Stimulated activated CD8-positive, alpha-beta memory T cell treated with anti-CD3 and anti-CD28 coated beads, Interleukin-7, amount 100 ng/mL, for 48 hours (primary cell): ENCODE measurements at places on chromosomes 2 and 18.

- DNase-seq, result no peak
Observed at GRCh38 chr2:222336442-222336841, 37.6 kb upstream of the PAX3 start.

DNA sequence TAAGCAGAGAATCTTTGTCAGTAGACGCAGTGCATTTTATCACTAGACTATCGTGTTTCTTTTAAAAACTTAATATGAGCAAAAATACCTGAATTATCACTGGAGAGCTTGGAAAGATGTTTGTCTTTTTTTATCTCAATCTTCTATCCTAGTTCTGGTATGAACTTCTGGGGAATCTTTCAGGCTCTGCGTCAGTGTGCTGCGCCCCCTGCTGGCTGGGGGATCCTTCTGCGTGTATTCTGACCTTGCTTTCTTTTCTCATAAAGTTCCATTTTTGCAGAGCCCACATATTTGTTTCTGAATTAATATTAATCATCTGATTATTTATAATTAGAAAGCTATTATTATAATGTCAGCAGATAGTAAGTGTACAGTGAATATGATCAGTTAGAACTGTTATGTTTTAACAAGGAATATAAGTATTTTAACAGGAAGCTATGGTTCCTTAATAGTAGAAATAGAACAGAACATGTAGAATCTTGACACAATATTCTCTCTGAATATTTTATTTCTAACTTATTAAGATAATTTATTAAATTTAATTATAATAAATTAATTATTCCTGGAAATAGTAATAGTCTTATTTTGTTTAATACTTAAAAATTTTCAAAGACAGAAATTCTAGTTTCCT, 945.0 kb upstream of the CRIM1 start:
- peak; percentile 13 for DNase-seq

- DNase-seq, result peak; percentile 84
Observed at GRCh38 chr18:50878345-50879301, at the start of gene ME2. TSS of gene ME2 (plus strand) at chr18:50879118. CDS start at chr18:50895821, 16,703 bp downstream.

- DNase-seq, result no peak
Observed at GRCh38 chr2:100383306-100383705, 34.2 kb downstream of the CHST10 start.

- DNase-seq, result no peak
Observed at GRCh38 chr2:45713136-45713535, 61.7 kb downstream of the PRKCE start.

- no peak for DNase-seq
Observed at GRCh38 chr2:64447317-64448040, 6.5 kb upstream of the LGALSL start.

GRCh38 chr2:122421775-122422174, 666.3 kb downstream of the TSN start:
- no peak for DNase-seq

- DNase-seq, result no peak
Observed at GRCh38 chr2:46079985-46080560, 217.1 kb upstream of the EPAS1 start.

DNA sequence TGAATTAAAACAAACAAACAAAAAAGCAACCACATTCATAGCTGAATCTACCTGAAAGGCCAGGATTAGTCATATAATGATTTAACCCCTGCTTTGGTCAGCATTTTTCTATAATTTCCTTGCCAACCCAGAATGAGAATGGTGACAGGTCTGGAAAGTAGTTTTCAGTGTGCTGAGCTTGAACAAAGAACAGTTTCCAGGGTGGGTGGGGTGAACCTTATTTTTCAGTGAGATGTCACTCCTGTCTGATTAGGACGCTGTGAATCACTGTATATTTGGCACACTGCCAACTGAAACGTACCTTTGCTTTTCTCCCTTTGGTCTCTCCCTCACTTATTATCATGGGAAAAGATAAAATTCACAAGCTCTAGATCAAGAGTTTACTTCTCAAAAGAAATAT, 35.0 kb upstream of the DSC1 start:
- DNase-seq, result no peak

DNA sequence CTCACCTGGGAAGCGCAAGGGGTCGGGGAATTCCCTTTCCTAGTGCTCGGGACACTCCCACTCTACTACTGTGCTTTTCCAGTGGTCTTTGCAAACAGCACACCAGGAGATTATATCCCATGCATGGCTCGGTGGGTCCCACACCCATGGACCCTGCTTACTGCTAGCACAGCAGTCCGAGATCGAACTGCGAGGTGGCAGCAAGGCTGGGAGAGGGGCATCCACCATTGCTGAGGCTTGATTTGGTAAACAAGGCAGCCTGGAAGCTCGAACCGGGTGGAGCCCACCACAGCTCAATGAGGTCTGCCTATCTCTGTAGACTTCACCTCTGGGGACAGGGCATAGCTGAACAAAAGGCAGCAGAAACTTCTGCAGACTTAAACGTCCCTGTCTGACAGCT, 64.7 kb upstream of the CRACDL start:
- no peak for DNase-seq

DNA sequence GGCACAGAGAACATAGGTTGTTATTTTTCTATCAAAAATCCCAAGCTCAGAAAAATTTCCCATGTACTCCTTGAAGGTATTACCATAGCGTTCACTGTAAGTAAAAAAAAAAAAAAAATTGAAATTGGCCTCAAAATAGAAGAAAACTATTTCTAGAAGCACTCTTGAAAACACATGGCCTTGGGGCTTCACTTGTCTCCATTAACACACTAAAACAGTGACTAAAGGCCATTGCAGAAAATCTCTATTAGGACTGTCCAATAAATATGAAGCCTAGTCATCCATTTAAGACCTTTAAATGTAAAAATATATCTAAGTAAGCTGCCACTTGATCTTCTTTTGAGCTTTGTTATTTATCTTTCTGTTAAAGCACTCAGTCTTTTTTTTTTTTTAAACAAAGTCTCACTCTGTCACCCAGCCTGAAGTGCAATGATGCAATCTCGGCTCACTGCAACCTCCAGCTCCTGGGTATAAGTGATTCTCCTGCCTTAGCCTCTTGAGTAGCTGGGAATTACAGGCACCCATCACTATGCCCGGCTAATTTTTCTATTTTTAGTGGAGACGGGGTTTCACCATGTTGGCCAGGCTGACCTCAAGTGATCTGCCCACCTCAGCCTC, 35.8 kb downstream of the CCDC68 start:
- DNase-seq, result no peak

- DNase-seq, result no peak
Observed at GRCh38 chr2:151919786-151920185, 91.6 kb upstream of the ARL5A start.

DNA sequence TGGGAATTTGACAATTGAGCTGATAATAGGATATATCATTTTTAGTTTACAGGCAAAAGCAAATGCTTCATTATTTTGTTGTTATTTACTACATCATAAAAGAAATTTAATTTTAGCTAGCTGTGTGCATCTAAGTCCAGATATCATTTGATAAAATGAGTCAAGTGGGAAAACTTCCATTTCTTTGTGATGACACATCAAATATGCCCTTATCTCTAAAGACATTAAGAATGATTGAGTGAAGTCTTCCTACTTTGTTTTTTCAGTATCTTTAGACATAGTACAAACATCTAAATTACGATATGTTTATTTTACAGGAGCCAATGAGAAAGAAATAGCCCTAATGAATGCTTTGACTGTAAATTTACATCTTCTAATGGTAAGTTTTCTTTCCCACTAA, 77.0 kb downstream of the KYNU start:
- DNase-seq, result no peak

DNA sequence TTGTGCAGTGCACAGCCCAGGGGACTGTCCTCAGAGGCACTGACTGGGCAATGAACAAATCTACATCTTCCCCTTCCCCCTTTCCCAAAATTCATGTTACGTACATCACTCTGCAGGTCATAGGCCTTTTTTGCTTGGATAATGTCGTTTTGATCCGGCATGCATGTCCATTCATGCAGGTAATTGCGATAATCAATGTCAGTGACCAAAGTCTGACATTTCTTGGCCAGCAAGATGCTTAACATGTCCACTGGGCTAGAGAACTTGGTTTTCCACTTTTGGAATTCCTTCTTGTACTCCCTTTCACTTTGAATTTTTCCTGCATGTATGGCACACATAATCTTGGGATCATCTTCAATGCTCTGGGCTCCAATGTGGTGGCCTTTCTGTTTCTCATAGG, 124.6 kb downstream of the NEB start:
- no peak for DNase-seq

DNA sequence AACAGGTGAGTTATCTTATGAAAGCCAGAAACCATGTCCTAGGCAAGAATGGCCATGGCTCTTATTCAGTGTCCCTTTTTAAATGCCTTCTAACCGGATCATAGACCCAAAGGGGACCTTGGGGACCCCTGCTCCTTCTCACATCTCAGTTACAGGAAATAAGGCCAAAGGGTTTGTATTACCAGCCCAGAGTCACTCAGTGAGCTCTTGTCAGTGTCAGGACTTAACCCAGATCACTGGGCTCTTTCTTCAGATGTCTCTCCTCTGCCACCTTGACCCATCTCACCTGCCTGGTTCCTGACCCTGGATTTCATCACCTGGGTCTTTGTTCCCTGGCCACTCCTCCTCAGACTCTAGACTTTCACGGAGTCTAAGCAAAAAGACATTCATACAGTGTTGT, 556.7 kb downstream of the CMPK2 start:
- no peak for DNase-seq

DNA sequence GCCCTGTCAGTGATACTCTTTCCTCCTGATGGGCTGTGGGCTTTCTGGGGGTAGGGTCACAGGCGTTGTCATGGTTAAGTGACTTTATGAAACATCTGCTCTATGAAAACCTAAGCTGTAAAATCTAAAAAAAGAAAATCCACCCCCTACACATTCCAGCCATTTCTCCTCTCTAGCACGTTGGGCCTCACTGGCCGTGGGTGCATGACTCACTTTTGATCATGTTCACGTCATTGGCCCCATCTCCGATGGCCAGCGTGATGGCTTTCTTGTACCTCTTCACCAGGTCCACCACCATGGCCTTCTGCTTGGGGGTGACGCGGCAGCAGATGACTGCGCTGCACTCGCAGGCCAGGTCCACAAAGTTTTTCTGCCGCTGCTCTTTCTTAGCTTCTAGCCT, 39.3 kb upstream of the NARS1 start:
- DNase-seq, result no peak

DNA sequence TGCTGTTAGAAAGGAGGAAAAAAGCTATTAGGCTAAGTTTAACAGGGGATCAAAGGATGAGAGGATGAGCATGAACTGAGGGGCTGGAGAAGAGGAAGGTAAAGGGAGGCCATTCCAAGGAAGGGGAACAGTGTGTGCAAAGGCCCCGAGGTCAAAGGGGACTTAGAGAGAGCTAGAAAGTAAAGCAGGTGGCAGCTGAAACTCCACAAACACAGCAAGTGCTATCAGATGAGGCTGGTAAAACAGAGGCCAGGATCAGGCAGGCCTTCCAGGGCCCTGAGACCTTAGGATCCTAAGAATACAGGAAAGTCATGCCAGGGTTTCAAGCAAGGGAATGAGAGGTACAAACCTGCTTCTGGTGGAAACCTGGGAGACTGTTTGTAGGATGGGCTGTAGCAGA, 5.8 kb downstream of the HDAC4 start:
- DNase-seq, result no peak

- DNase-seq, result no peak
Observed at GRCh38 chr2:241048149-241048948, 49.9 kb downstream of the SNED1 start.

DNA sequence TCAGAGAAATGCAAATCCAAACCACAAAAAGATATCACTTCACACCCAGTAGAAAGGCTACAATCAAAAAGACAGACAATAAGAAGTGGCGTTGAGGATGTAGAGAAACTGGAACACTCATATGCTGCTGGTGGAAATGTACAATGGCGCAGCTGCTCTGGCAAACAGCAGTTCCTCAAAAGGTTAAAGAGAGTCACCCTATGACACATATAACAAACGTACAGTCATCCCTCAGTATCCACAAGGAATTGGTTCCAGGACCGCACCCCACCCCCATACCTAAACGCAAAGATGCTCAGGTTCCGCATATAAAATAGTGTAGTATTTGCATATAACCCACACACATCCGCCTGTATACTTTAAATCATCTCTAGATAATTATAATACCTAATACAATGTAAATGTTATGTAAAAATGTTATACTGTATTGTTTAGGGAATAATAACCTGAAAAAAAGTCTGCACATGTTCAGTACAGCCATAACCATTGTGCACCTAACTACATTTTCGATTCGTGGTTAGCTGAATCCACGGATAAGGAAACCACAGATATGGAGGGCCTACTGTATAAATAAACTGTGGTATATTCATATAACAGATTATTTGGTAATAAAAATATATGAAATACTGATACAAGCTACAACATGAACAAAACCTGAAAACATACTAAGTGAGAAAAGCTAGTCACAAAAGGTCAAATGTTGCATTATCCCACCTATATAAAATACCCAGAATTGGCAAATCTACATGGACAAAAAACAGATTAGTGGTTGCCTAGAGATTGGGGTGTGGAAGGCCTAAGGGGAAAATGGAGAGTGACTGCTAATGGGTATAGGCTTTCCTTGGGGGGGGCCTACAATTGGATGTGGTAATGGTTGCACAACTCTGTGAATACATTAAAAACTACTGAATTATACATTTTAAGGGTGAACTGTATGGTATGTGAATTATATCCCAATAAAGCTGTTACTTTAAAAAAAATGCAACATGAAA, 37.5 kb downstream of the UXS1 start:
- DNase-seq, result no peak

GRCh38 chr2:200177971-200178911, 128.3 kb upstream of the SPATS2L start:
- DNase-seq, result no peak

DNA sequence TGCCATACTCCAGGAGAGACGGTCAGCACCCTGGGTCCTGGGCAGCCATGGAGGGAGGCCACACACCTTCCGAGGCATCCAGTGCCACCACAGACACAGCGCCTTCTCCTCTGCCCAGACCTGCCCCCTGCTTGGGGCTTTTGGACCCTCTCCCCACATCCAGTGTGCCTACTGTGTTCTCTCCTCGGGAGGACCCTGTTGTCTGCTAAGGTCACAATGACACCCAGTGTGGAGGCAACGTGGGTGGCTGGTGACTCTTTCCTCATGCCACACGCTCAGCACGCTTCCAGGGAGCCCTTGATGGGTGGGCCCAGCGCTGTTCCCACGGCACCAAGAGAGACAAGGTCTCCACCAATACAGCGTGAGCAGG, 251.9 kb downstream of the EIPR1 start:
- DNase-seq, result no peak

DNA sequence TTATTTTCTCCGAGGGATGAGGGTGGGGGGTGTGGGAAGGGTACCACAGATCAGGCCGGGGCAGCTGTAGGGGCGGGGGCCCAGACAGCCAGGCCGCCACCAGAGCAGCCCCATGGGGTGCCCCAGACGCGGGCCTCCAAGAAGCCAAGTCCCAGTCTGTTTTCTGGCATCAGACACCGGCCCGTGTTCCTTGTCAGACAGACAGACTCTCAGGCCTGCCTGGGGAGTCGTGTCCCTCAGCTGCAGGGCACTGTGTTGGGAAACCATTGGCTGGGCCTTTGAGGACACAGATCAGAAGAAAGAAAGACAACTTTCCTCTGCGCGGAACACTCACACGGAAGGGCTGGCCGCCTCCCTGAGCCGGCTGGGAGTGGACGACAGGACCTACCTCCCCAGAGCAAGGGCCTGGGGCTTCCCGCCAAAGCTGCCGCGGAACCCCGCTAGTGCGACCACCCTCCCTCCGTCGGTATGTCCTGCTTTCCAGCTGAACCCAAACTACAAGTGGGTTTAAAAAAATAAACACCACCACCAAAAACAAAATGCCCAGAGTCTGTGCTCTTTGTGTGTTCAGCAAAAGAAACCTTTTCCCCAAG, 88.0 kb downstream of the SMAD7 start:
- DNase-seq, result no peak

- DNase-seq, result no peak
Observed at GRCh38 chr2:160582490-160583145, 89.0 kb upstream of the RBMS1 start.
